ENCODE measurements at places on chromosomes 2 and 18. TPM values are rescaled to one million over a fixed set of nuclear protein-coding genes. Genes with fewer than 3 reads are reported as not detected.

Gene EFHD1
- total RNA-seq, result 1.1 TPM

Gene GPR45
- total RNA-seq, result not detected

- no peaks in the 10 kb centered on the region for H3K36me3 ChIP-seq
- H3K27me3 ChIP-seq, result no peaks in the 10 kb centered on the region
- H3K27ac ChIP-seq, result no peak overlapping the region
- no peak for DNase-seq
- H3K4me1 ChIP-seq, result no peaks in the 10 kb centered on the region
These were observed 42.1 kb upstream of the DSG1 start for GRCh38 chr18:31275722-31276463.

GRCh38 chr2:3670376-3670775, 12.4 kb downstream of the ALLC start:
- H3K36me3 ChIP-seq, result no peaks in the 10 kb centered on the region
- H3K4me1 ChIP-seq, result no peaks in the 10 kb centered on the region
- H3K27ac ChIP-seq, result no peak overlapping the region
- no peak overlapping the region for H3K4me3 ChIP-seq
- peaks cover 4% of the 10 kb centered on the region for H3K27me3 ChIP-seq
- no peak for DNase-seq

DNA sequence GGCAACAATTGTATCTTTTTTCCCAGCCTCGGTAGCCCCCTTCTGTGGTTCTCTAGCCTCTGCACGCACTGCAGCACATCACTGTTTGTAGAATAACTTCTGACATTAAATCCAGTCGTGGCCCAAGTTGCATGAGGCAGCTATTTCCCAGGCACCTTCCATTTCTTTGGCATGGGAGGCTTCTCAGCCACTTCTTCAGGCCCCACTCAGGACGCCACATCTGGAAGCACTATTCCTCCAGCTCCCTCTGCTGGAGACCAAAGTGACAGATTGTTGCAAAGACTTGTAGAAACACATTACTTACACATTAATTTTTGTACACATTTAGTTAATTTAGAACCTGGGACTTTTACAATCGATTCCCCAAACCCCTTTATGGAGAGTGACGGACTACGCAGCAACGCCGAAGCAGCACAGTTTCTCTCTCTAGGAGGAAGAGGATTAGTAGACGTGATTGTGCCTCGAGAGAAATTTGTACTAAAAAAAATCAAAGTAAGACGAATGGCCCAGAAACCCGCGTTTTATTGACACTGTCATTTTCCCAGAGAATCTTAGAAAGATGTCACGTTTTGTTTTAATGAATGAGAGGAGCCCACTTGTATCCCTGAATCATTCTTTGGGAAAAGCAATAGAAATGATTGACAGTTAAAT, 57.8 kb upstream of the RGPD5 start:
- peaks cover 17% of the 10 kb centered on the region for H3K27me3 ChIP-seq
- no peaks in the 10 kb centered on the region for H3K4me1 ChIP-seq
- peak; percentile 11 for DNase-seq
- no peak overlapping the region for H3K4me3 ChIP-seq

- peaks cover 1% of the 10 kb centered on the region for H3K4me1 ChIP-seq
- no peak overlapping the region for H3K27ac ChIP-seq
- peaks cover 4% of the 10 kb centered on the region for H3K27me3 ChIP-seq
- peak; percentile 23 for DNase-seq
These were observed 58.6 kb downstream of the KCNG2 start for GRCh38 chr18:79856119-79857007.

- DNase-seq, result no peak
- H3K27ac ChIP-seq, result no peak overlapping the region
- no peaks in the 10 kb centered on the region for H3K27me3 ChIP-seq
- H3K4me1 ChIP-seq, result no peaks in the 10 kb centered on the region
- H3K4me3 ChIP-seq, result no peak overlapping the region
- no peaks in the 10 kb centered on the region for H3K36me3 ChIP-seq
These were observed 85.6 kb downstream of the TFCP2L1 start for GRCh38 chr2:121199281-121200010.

- H3K4me1 ChIP-seq, result no peaks in the 10 kb centered on the region
- H3K36me3 ChIP-seq, result no peaks in the 10 kb centered on the region
- H3K4me3 ChIP-seq, result no peak overlapping the region
- no peak for DNase-seq
These were observed 647.0 kb downstream of the TDRD15 start for GRCh38 chr2:21770787-21771186.

Gene COX7A2L
- total RNA-seq, result 110 TPM

DNA sequence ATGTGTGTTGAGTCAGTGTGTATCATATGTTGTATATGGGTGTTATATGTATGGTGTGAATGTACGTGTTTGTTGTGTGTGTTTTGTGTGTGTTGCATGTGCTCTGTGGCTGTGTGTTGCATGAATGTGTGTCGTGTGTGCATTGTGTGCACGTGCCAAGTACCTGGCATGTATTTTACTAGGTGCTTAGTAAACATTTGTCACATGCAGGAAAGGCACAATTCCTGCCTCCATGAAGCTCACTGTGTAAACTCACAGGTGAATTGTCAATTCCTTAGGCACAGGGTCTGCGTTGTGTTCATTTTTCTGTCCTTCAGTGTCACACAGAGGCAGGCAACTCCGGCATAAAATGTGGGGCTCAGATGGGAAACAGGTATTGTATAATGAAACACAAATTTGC, 22.3 kb upstream of the IL1R1 start:
- no peak for DNase-seq
- H3K27me3 ChIP-seq, result peaks cover 4% of the 10 kb centered on the region
- H3K4me1 ChIP-seq, result peaks cover 1% of the 10 kb centered on the region
- no peaks in the 10 kb centered on the region for H3K36me3 ChIP-seq
- no peak overlapping the region for H3K4me3 ChIP-seq
- H3K27ac ChIP-seq, result no peak overlapping the region

Gene ALPP
- total RNA-seq, result not detected
